ENCODE measurements at places on chromosomes 4 and X. TPM values are rescaled to one million over a fixed set of nuclear protein-coding genes. Genes with fewer than 3 reads are reported as not detected.

The FOXO4 gene
- 2.0 TPM for total RNA-seq

- no peak for DNase-seq
- H3K4me1 ChIP-seq: no peaks in the 10 kb centered on the region
- no peaks in the 10 kb centered on the region for H3K27me3 ChIP-seq
- no peak overlapping the region for H3K27ac ChIP-seq
Measured at GRCh38 chrX:14015294-14015693, 14.4 kb downstream of the GEMIN8 start.

DNA sequence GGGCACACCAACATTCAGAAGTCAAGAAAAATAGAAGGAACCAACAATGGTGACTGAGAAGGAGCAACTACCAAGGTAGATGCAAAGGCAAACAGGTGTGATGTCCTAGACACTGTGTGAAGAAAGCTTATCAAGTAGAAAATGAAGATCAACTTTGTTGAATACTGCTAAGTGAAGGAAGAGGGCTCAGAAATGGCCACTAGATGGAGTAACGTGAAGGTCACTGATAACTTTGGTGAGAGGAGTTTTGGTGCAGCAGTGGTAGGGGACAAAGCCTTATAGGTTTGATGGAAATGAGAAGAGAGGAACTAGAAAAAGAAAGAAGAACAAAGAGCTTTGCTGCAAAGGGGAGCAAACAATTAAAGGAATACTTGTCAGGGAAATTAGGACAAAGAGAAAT is 23.5 kb downstream of the OTC start:
- H3K36me3 ChIP-seq: no peaks in the 10 kb centered on the region
- no peak for DNase-seq
- H3K4me3 ChIP-seq: no peak overlapping the region
- H3K27ac ChIP-seq: no peak overlapping the region
- H3K4me1 ChIP-seq: no peaks in the 10 kb centered on the region
- H3K27me3 ChIP-seq: peaks cover 3% of the 10 kb centered on the region

GRCh38 chr4:54187148-54187547 is 41.9 kb upstream of the PDGFRA start:
- H3K4me1 ChIP-seq: no peaks in the 10 kb centered on the region
- H3K27ac ChIP-seq: no peak overlapping the region
- H3K27me3 ChIP-seq: no peaks in the 10 kb centered on the region
- no peak overlapping the region for H3K4me3 ChIP-seq

DNA sequence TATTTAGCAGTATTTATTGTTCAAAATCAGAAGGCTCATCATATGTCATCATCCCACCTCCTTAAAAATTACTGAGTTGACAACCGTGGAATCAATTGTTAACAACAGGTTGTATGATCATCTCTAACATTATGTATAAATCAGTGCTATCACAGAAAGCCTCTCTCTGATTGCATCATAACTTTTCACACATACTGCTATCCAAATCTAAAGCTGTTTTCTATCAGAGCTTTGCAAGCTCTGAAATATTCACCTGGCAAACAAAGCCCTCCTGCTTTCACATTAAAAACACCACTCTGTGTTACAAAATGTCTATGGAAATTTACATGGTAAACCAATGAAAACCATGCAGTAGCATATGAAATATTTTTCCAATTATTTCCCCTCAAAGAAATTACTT is 310.0 kb downstream of the PDGFC start:
- H3K36me3 ChIP-seq: no peaks in the 10 kb centered on the region
- no peaks in the 10 kb centered on the region for H3K27me3 ChIP-seq
- no peak for DNase-seq
- no peak overlapping the region for H3K4me3 ChIP-seq

The PABPC4L gene
- 0.72 TPM for total RNA-seq

- no peak overlapping the region for H3K4me3 ChIP-seq
- H3K36me3 ChIP-seq: peaks cover 4% of the 10 kb centered on the region
- no peak for DNase-seq
- H3K4me1 ChIP-seq: 0 out of 2 replicates have a peak, but pooled peaks cover 2% of the 10 kb centered on the region
Measured at GRCh38 chr4:81146466-81146865, 68.6 kb downstream of the PRKG2 start.

DNA sequence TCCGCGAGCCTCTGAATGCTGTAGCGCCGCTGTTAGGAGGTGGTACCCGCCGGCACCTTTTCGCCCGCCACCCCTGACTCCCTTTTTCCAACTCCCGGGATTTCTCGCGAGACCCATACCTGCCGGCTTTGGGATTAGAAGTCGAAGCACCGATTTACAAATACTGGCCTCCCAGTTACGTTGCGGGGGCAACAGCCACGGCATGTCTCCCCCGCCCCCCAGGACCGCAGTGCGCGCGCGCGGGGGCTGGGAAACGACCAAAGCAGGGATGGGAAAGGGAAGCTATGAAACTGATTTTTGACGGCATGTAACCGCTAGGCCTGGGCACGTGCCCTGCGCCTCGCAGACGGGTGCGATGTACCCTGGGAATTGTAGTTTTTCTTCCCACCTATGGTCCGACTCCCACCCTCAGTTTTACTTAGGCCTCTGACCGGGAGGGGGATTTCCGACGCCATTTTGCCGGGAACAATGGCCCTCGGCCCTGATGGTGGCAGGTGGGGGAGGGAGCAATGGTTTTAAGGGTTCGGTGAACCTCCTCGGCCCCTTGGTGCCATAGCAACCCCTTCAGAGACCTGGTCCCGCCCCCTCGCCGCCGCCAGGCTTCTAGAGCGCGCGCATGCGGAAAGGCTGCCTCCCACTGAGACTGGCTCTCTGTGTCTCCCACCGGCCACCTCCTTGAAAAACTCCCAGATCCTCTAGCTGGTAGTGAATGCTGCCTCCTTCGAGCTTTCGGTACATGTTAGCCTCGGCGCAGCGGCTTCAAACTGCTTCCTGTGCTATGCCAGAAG is 772 bp upstream of the WNK3 start:
- H3K27ac ChIP-seq: peak overlapping the region; percentile 46
- peak; percentile 41 for DNase-seq
- no peaks in the 10 kb centered on the region for H3K4me1 ChIP-seq
- H3K36me3 ChIP-seq: no peaks in the 10 kb centered on the region
- peaks cover 6% of the 10 kb centered on the region for H3K27me3 ChIP-seq

- no peaks in the 10 kb centered on the region for H3K36me3 ChIP-seq
- DNase-seq: peak; percentile 84
- H3K4me1 ChIP-seq: peaks cover 32% of the 10 kb centered on the region
- no peak overlapping the region for H3K4me3 ChIP-seq
- no peaks in the 10 kb centered on the region for H3K27me3 ChIP-seq
Measured at GRCh38 chr4:17063888-17064287, 165.4 kb upstream of the LDB2 start.

Measured in IMR-90 (cell line).